ENCODE measurements at places on chromosomes 7 and 10.

DNA sequence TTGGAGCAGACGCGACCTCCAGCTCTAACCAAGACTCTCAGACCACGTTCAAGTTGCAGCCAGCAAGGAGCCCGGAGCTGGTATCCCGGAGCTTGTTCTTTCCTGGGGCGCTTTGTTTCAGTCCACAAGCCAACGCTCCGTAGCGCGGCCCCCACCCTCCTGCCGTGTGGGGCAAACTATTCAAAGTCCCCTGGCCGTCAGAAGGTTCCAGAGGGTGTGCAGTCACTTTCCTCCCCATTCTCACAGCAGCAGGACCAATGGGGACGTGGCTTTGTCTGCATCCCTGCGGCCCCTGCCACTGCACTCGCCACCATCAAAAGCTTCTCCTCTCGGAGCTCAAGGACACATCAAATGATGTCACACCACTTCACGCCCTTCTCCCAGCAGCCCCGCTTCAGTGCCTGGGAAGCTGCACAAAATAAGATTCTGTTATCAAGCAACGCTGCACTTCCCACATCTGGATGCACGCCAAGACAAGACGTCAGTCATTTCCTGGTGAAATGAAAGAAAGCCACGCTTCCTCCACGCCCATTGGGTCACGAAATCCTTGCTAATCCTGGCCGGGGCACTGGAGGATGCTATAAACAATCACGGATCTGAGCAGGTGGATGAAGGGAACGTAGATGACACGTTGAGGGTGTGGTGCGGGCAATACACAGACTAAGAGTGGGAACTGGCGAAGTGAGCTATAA lies 348.2 kb downstream of the PTPRN2 start:
- DNase-seq = peak; percentile 6

GRCh38 chr10:3239066-3239919 lies 66.7 kb upstream of the PITRM1 start:
- peak; percentile 74 for DNase-seq

- no peak for DNase-seq
Measured at GRCh38 chr7:155365146-155365874, 67.6 kb downstream of the INSIG1 start.

DNA sequence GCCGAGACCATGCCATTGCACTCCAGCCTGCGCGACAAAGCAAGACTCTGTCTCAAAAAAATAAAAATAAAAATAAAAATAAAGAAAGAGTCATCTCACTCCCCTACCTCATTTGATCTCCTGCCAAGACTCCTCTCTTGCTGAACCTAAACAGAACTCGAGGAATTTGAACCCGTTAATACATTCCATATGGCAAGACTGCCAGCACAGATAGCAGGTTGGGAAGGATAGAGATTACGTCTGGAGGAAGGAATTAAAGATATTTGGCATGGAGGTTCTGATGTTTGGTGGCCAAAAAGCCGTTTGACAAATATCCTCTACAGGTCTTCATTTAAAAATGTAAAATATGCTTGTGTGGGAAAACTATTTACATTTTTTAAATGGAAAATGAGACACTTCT lies 549.6 kb downstream of the HTR7 start:
- DNase-seq = no peak

GRCh38 chr10:104034401-104035193 lies 51.1 kb downstream of the COL17A1 start:
- DNase-seq = peak; percentile 7

- peak; percentile 31 for DNase-seq
Measured at GRCh38 chr7:108415821-108416536, 40.3 kb downstream of the NRCAM start.

DNA sequence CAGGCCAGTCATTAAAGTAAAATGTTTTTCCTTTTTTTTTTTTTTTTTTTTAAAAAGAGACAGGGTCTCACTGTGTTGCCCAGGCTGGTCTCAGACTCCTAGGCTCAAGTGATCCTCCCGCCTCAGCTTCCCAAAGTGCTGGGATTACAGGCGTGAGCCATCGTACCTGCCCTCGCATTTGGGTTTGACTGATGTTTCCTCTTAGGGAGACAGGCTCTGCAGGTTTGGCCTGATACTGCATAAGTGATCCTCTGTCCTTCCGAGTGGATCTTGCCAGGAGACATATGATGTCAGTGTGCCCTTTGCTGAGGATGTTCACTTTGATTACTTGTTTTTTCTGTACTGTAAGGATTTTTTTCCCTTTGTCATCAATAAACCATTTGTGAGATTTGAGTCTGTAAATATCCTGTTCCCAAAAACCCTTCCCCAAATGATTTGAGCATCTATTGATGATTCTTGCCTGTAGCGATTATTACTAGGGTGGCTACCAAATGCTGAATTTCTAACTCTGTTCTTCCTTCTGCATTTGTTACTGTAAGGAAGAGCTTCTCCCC lies 19.7 kb downstream of the LIMK1 start:
- no peak for DNase-seq

GRCh38 chr10:47037654-47038425 lies 126.6 kb downstream of the PTPN20 start:
- DNase-seq = no peak

DNA sequence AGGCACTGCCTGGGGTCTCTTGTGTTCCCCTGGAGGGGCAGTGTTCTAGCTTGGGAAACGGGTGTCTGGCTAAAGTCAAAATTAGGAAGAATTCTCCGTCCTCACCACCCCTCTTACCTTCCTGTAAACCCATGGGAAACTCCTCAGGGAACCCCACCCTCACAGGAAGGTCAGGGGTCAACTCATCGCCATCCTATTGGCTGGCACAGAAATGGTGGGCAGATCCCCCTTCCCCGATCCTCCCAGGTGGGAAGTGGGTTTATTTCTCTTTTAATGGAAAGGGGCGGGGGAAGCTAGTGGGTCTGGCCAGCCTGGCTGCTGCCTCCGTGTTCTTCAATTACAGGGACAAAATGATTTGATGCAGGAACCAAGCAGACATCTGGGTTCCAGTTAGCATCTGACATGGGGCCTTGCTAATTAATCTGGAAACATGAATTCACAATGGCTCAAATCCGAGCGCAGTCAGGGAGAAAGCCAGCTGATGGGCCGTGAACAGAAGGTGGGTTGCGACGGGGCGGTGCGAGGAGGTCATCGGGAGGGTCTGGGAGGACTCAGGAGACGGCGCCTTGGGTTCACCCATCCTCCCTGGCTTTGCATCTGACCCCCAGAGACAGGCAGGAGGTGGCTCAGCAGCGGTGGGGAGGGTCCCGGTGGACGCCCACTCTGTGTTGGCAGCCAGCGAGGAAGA lies 66.6 kb downstream of the SLIT1 start:
- DNase-seq = no peak

DNA sequence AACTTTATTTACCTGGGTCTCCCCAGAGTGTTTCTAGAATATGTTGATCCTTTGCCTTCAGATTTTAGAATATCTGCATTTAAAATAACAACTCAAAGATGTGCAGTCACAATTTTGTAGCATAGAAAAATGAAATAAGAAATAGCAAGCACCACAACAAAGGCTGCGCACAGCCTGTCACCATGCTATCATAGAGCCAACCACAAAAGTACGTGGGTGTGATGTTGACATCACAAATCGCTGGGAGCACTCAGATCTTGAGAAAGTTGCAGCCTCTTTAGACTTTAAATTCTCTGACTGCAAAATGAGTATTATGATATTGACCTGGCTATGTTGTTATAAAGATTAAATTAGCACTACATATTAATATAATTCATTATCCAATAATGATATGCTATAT lies 177.9 kb downstream of the TNS3 start:
- DNase-seq = no peak

GRCh38 chr10:124942317-124943169 lies 620 bp downstream of the ZRANB1 start:
- DNase-seq = no peak

- DNase-seq = no peak
Measured at GRCh38 chr10:119657725-119658124, 6.5 kb downstream of the BAG3 start.

- DNase-seq = no peak
Measured at GRCh38 chr10:101686133-101686925, 8.6 kb downstream of the FBXW4 start.

DNA sequence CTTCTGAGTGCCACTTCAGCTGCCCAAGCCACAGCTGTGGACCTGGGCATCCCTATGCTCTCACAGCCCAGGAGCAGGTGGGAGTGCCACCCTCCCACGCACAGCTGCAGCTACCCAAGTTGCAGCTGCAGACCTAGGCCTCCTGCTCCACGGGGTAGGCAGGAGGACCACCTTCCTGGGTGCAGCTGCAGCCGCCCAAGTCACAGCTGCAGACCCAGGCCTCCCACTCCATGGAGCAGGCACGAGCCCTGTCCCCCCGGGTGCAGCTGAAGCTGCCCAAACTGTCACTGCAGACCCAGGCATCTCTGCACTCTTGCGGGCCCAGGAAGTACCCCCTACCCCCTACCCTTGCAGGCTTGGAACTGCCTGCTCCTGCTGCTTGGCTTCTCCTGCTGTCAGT lies 260.2 kb downstream of the XPNPEP1 start:
- DNase-seq = no peak

GRCh38 chr7:166338-167060 lies 25.9 kb upstream of the FAM20C start:
- no peak for DNase-seq

DNA sequence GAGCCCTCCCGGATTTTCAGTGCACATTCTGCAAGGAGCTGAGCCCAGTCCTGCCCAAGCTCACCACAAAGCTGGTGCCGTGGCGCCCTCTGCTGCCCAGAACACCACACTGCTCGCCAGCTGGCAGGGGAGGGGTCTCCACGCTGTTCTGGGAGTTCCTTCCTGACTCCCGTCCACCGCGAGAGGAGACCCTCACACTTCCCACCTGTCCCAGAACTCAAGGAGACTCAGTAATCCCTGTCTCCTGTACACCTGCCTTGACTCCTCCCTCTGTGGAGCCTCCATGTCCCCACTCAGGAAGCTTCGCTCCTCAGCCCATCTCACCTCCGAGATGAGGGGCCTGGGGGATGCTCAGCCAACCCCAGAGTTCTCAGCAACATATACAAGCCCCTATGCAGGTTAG lies 11.3 kb downstream of the C10orf105 start:
- peak; percentile 82 for DNase-seq

GRCh38 chr7:55016061-55016745 lies 2.6 kb upstream of the EGFR start:
- no peak for DNase-seq

DNA sequence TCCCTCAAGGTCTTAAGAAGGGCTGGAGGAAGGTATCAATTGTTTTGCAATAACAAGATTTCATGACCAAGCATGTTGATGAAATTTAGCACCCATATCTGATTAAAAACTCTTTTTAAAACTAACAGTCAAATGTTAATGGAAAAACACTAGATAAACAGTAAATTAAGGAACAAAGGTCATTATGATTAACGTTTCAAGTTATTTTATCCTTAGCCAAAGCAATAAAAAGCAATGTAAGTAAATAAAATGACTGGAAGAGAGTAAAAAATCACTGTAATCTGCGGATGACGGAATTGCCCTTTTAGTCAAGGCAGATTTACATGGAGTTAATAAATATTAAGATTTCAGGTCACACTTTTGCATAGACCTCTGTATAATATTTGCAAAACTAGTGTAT lies 179.5 kb upstream of the KLF6 start:
- DNase-seq = no peak

DNA sequence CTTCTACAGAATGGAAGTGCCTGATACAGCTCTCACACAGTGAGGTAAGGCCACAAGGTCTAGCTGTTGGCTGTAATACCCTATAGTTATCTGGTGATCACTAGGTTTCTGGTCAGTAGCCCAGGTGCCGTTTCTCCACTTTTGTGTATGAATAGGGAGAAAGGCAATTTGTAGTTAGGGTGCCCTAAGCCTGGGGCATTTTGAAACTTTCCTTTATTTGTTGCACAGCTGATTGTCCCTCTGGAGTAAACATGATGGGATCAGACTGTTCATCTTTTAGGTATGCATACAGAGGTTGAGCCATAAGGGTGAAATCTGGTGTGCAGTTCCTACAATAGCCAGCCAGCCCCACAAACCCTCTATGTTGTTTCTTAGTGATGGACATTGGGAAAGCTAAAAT lies 112.4 kb downstream of the ANKRD26 start:
- DNase-seq = no peak

All from GM13977 (cell line).